ENCODE measurements at places on chromosomes 4 and X.

- no peak for DNase-seq
Observed at GRCh38 chr4:10529291-10530136, 72.3 kb upstream of the ZNF518B start.

GRCh38 chrX:96372313-96373046, 312.2 kb upstream of the DIAPH2 start:
- no peak for DNase-seq

DNA sequence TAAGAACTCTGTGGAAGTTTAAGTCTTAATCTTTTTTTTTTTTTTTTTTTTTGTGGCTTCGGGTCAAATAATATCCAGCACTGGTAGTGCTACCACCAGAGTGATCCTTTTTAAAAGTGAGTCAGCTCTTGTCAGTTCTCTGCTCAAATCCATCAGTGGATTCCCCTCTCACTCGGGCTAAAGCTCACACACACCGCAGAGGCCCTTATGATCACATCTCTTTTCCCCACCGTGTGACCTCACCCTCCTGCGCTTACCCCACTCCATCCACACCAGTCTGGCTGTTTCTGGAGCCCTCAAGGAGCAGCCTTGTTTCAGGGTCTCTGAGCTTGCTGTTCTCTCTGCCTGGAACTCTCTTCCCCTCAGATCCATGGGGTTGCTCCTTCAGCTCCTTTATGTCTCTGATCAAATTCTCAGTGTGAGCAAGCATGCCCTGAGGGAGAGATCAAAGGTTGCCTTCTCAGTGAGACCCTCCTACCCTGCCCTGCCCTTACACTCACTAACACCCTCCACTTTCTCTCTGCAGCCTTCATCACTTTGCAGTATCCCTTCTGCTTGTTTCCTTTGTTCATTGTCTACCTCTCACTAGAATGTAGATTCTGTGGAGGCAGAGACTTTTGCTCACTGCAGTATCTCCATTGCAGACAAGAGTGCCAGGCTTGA, 19.8 kb upstream of the BEND4 start:
- DNase-seq: no peak

DNA sequence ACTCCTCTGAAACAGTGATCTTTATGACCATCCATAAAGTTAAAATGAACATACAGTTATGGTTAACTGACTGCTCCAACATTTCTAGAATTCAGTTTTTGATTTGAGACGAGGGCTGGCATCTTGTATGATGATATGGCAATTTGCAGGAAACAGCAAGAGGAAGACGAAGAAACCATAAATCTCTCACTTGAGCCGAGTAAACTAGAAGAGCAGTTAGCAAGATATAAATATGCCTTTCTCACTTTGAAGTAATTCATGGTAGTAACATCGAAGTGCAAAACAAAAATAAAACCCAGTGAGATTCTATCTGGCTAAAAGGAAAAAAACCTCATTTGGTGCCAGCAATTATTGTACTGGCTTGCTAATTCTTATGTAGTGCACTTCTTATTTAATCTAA, 139.0 kb upstream of the SPRY1 start:
- DNase-seq: no peak

DNA sequence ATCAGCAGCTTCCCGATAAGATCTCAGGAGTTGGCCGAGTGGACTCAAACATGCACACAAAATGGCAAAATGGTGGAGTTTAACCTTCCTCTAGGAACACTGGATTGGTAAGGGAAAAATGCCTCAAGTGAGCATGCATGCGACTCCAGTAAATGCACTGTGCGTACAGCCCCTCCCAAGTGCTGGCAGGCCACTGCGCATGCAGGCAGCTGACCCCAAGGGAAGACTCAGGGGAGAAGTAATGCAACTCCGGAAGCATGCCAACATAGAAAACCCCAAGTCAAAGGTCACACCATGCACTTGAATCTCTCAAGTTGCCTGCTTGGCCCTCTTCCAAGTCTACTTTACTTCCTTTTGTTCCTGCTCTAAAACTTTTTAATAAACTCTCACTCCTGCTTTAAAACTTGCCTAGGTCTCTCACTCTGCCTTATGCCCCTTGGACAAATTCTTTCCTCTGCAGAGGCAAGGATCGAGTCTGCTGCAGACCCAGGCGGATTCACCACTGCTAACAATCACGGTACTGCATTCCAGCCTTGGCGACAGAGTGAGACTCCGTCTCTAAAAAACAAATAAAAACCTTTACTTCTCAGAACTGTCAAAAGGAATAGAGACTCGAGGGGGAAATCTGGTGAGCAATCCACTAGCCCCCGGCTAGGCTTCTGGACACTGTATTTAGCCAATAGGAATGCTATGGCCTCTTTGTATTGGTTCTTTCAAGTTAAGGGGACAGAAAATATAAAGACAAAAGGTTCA, 33.5 kb downstream of the NYX start:
- DNase-seq: no peak

GRCh38 chrX:71162981-71163380, 18.3 kb downstream of the NLGN3 start:
- no peak for DNase-seq

GRCh38 chr4:78247536-78248285, 190.6 kb downstream of the FRAS1 start:
- no peak for DNase-seq

DNA sequence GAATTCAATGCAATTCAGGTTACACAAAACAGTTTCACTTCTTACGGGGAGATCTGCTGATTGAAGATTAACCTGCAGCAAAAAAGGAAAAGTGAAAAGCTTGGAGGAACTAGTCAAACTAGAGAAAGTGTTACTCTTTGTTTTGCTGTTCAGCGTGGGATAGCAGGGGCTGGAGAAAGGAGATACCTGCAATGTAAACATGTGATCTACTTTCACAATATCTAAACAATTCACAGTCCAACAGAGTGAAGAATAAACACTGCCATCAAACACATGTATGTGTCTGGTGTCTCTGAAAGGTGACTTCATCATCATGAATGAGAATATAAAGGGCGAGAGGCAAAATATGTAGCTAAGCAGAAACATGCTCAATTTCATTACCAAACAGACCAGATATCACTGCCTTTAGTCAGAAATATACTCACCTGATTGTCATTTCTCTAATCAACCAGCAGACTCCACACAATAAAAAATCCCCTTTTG, 26.4 kb downstream of the NIPAL1 start:
- no peak for DNase-seq

GRCh38 chrX:54640736-54641135, 110.7 kb downstream of the GNL3L start:
- no peak for DNase-seq
